Cortex of kidney (tissue), 1 donor: ENCODE measurements at places on chromosomes 13 and 19.

DNA sequence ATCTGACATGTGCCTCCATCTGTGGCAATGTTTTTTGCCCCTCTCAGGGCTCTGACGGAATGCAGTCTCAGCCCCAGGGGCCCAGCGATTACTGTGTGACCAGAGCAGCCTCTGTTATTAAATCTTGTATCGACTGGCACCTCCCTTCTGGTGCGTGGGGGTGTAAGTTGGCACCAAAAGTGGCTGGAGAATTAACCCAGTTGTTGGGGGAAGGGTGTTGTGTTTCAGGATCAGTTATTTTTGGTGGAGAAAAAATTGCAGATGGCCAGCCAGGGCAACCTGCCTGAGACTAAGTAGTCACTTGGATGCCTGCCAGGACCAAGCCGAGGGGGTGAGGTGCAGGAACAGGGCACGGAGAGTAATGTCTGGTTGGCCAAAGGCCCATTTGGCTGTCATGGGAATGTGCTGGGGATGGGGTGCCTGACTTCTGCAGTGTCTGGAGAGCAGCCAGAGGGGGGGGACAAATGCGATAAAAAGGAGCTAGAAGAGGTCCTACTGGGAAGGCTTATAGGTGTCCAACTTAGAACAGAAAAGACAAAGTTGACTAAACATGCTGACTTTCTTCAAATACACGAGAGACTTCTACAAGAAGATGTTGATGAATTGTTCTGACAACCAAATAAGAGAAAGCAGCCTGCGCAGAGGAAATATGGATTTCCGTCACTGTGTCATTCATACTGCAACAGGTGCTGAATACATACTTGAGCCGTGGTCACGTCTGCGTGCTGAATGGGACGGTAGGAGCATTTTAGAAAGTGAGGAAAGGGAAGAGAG is 69.8 kb downstream of the SIAH3 start:
- no peak for DNase-seq

DNA sequence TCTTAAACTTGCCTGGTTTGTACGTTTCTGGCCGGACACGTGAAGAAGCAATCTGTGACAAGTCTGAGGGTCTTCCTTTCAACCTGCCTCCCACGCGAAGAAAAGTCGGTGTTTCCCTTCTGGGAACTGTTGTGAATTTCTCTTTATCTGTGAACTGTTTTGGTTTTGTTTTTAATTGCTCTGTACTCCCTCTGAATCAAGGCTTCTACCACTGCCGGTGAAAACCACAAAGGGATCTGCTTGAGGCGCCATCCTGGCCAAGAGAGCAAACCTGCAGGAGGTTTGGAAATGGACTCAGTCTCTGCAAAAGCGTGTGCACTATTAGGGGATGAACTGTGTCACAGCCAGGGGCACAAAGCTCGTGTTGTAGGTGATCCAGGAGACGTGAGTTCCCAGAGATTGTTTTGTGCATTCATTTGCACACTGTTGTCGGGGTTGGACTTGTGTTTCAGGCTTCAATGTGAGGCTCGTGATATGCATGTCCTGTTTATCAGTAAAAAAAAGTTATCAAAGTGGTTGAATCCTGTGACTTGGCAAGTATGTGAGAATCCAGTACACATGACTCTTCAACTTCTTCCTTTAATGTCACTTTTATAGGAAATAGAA is 9.7 kb downstream of the SIGLEC8 start:
- DNase-seq = no peak

- DNase-seq = no peak
Observed at GRCh38 chr19:34171539-34171876, 796 bp upstream of the LSM14A start.

DNA sequence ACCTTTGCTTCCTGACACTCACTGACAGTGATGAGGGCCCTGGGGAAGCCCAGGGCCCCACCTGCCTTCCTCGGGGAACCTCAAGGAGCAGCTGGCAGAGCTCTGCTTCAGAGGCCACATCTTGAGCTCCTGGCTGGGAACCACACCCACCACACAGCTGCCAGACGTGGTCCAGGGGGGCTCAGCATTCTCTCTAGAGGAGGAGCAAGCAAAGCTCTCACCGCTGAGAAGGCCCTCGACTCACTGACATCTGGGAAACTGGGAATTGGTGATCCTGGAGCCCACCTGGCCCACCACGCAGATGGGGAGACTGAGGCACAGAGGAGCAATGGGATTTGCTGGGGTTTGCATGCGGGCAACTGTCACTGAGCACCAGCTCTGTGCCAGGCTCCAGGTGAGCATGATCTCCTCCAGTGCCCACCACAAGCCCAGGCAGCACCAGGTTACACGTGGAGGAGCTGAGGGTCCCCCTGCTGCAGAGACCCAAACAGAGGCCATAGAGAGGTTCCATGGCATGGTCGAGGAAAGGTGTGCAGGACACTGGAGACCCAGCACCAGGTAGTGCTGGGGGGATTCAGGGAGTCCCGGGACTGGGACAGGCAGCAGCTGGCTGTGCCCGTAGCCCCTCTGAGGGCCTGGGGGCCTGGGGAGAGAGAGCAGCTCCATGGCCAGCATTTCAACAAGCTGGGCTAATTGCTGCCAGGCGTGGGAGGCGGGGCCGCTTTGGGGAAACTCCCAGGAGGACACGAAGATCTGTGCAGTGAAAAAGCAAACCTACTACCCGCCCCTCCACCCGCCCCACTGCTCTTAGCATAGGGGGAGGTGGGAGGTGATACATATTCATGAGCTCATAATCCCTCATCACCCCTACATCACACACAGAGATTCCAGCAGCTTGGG is 33.4 kb downstream of the PEPD start:
- no peak for DNase-seq

GRCh38 chr19:15200553-15201364 is at the start of gene NOTCH3:
NOTCH3 (minus strand) TSS chr19:15200995; CDS start chr19:15200905, 90 bp downstream.
- DNase-seq = no peak

DNA sequence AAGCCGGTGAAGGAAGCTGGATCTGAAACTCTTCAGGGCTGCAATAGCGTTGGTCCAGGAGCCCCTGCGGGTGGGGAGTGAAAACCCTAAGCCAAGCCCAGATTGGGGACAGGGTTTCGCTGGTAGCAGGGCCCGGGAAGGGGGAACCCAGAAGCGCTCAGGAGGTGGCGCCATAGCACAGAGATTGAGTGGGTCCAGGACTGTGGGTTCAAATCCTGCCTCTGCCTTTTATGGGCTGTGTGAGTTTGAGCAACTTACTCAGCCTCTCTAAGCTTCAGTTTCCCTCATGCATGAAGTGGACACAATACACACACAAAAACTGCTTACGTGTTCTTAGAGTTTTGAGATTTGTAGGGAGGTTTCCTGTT is 8.3 kb upstream of the SYCN start:
- no peak for DNase-seq

DNA sequence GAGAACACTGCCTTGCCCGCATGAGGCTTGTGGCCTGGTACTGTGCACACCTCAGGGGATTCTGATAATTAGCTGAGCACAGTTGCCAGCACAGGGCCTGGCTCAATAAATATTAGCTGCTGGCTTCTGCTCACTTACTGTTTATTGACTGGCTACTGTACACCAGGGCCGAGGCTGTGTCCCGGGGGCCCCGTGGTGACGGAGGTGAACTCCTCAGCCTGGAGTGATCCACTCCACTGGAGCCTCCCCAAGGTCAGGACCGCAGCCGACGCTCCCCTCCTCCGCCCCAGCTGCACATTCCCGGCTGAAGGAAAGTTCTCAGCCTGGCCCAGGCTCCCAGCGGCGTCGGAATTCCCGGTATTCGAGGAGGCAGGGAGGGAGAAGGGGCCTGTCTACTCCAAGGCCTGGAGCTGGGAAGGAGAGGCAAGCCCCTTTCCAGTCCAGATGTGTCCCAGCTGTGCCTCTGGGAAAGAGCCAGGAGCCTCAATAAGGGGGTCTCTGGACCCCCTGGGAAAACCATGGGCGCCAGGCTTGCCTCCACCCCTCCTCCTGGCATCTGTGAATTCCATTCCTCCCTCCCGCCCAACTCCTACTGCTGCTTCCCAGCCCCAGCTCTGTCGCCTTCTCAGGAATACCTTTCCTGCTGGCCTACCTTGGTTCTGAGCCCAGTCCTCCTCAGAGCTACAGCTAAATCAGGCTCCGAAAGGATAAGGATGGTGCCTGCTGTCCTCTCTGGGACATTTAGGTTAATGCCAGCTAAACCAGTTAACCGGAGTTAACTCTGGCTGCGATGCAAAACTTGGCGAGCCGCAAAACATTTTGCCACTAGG is 7.3 kb downstream of the RPS16 start:
- no peak for DNase-seq

DNA sequence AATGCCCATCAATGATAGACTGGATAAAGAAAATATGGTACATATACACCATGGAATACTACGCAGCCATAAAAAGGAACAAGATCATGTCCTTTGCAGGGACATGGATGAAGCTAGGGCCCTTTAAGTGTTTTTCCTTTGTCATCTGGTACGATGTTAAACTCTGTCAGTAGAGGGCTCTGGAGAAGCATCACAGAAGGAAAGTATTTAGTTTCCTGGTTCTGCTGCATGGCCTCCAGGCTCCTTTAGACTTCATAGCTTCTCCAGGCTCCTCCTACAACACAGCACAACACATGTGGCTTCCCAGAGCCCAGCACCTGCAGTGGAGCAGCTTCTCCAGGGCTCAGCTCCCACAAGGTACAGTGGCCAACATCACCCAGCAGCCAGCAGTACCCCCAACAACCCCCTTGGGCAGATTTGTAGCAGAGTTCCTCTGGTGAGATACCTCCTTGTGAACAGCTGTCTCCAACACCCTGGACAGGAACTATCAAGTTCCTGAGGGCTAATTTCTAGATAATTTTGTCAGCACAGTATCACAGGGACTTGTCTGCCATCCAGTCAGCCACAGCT is 63.4 kb downstream of the KCTD12 start:
- no peak for DNase-seq

GRCh38 chr19:46824890-46825730 is 25.5 kb downstream of the AP2S1 start:
- DNase-seq = no peak

DNA sequence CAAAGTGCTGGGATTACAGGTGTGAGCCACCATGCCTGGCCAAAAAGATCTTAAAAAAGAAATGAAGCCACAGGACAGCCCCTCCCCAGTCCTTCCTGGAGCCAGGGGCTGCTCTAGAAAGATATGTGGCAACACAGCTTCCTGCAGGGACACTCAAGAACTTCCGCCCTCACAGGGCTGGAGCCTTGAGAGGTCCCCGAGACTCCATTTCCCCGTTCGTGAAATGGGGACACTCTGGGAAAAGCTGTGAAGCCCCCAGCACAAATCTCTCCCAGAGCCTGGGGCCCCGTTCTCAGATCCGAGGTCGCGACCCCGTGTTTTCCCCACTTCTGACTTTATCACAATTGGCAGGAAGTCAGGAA is 2.5 kb upstream of the GPX4 start:
- no peak for DNase-seq

DNA sequence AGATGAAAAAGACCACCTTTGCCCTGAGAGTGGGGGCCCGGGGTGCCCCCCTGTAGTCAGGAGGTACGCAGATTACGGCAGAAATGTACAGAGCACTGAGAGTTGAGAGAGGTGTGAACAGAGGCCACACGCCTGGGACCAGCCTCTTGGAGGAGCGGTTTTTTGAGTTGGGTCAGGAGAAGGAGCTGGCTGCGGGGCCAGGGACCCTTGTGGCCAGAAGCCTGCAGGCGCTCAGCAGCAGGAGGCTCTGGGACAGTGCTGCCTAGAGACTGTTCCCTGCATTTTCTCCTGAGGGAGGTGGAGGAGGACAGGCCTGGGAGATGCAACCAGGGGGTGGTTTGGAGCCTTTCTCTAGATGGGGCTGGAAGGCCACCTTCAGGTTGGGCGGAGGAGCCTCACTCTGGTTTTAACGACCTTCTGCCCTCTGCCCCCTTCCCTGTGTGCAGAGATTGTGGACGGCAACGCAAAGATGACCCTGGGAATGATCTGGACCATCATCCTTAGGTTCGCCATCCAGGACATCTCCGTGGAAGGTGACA is 39.7 kb downstream of the CAPN12 start:
- no peak for DNase-seq
